ENCODE measurements at places on chromosomes 3 and 15.

DNA sequence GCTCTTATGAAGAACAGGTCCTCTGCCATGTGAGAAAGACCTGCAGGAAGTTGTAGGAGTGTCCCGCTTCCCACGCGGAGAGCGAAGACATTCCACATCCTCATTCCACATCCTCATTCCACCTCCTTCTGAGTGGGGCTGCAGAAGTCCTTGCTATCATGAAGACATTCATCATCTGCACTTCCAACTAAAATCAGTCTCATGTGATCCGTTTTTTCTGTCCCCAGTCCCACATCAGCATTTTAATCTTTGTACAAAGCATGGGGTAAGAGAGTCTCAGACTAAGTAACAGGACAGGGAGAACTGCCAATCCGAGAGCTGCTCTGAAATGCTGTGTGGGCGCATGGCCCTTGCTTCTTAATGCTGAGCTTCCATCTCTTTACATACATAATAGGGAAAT lies 227.2 kb downstream of the RSRC1 start:
- DNase-seq, result no peak

DNA sequence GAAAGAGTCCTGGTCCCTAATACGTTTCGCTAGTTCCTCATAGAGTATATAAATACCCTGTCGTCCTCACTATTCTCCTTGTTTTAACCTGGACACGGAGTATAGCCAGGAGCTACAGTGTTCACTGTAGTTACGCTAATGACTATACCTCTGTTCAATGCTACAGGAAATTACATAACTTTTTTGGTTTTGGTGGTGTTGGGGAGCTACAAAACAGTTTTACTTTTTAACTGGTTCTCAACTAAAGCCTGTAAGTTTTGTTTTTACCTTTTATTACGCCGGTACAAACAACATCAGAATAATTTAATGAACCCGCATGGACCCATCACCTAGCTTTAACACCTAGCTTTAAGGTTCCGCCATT lies 1.5 kb downstream of the LMLN start:
- no peak for DNase-seq

- no peak for DNase-seq
These were observed 121.9 kb upstream of the SPATA12 start for GRCh38 chr3:56938530-56938929.

DNA sequence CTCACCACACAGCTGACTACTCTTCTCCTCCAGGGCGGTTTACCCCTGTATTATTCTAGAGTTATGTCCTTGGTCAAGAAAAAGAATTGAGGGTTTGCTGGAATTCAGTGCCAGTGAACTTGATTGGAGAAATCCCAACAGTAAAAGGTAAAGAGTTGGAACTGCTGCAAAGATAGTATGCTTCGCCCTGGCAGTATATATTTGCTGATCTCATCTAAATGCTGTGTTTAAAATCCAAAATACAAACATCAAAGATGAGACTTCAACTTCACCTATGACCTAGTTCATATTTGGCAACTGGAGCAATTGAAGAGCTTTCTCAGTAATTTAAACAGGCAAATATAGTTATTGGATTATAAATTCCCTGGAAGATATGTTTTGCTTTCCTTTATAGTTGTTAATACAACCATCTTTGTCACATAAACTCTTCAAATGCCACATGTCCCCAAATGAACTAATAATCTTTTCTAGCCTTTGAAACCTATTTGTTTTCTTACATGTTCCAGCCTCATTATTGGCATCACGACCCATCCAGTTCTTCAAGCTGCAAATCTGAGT lies 6.5 kb downstream of the KCNH8 start:
- DNase-seq, result no peak

GRCh38 chr3:52220380-52221026 lies 4.9 kb downstream of the TLR9 start:
- peak; percentile 89 for DNase-seq

DNA sequence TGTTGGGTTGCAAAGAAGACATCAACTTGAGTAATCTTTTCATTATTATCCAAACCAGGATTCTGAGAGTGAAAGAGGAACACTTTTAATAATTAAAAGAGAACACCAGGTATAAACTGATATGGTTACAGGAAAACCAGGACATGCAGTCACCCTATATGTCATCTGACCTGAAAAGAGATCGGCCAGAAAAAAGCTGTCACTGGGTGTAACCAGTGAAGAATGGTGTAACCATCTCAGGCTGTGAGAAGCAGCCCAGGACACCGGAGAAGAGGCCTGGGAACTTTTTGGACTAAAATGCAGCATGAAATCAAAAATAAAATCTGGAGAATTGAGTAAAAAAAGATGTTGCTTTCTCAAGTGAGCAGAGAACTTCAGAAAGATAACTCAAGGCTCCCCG lies 10.1 kb upstream of the CCDC80 start:
- DNase-seq, result no peak

DNA sequence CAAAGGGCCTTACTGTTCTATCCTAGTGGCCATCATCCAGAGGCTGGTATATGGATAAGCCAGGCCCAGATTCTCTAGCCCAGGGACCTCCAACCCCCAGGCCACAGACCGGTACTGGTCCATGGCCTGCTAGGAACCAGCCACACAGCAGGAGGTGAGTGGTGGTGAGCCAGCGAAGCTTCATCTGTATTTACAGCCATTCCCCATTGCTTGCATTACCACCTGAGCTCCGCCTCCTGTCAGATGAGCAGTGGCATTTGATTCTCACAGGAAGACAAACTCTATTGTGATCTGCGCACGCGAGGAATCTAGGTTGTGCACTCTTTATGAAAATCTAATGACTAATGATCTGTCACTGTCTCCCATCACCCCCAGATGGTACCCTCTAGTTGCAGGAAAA lies 30.1 kb upstream of the TPM1 start:
- no peak for DNase-seq

GRCh38 chr3:58419780-58420507 lies 13.7 kb downstream of the PDHB start:
- DNase-seq, result no peak

DNA sequence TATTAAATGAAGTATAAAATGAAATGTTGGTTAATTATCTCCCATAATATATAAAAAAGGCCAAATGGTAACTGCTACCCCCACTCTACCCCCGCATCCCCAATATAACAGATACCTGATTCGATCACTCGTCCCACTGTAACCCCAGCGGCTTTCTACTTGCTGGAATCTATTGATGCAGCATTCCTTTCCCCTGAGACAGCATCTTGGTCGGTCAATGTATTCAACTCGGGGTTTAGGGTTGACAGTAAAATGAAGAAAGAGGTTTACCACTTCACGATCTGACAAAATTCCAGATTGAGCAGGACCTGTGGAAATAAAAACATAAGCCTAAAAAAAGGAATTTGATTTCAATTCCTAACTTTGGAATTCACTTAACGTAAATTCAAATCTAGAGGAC lies 18.6 kb upstream of the C15orf40 start:
- DNase-seq, result no peak

GRCh38 chr15:37586011-37586583 lies 348.3 kb upstream of the TMCO5A start:
- DNase-seq, result no peak

DNA sequence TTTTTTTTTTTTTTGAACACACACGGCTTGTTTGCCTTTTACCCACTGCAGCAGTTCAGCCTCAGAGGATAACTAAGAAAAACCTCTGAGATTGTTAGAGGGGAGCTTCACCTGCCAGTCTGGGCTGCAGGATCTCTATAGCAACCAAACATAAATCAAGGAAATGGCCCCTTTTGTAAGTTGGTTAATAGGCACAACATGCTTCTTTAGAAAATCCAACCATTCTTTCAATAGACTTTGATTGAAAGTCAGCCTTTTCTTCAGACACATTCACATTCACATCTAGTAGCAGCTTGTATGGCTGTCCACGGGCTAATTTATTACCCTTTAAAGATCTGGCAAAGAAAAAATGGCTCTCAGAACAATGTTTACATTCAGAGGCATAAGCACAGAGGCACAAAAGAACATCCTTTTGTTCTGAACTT lies 136.6 kb upstream of the RARB start:
- DNase-seq, result no peak

DNA sequence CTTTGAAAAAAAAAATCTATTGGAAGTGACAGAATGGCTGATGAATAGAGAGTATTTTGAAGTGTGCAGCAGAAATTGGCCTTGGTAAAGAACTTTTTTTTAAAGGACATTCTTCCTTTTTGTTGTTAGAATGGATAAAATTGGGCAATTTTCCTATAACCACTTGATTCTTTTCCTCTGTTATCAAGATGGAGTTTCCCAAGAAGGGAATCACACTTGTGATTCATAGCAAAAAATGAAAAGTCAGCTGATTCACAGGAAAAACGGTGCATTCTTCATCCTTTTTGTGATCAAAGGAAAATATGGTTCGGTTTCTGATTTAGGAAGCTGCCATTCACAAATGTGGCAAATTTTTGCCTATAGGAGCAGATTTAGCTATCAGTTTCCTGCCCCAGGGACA lies 486.8 kb downstream of the GBE1 start:
- no peak for DNase-seq

GRCh38 chr3:42673082-42673481 lies 12.3 kb upstream of the KLHL40 start:
- DNase-seq, result no peak

DNA sequence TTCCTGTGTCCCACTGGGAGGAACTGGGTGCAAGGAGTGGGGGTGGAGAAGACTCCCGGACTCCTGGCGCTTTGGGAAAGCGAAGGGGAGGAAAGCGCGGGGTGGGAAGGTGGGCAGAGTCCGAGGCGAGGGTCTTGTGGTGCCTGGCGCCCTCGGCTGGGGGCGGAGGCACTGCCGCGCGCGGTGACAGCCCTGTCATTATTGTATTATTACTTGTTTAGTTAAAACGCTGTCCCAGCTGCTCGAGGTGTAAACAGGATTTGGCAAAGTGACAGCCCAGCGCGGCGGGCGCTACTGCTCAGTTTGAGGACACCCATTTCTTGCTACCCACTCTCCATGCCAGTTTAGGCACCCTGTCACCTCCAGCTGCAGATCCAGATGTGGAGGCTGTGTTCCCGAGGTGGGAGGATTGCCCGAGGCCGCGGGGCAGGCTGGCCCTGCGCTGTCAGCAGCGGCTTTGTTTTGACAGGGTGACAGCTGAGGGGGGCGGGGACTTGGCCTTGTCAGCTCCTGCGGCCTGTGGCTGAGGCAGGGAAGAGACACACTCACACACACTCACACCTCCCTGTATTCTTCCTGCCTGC lies 1.0 kb downstream of the KAT2B start:
- peak; percentile 57 for DNase-seq

DNA sequence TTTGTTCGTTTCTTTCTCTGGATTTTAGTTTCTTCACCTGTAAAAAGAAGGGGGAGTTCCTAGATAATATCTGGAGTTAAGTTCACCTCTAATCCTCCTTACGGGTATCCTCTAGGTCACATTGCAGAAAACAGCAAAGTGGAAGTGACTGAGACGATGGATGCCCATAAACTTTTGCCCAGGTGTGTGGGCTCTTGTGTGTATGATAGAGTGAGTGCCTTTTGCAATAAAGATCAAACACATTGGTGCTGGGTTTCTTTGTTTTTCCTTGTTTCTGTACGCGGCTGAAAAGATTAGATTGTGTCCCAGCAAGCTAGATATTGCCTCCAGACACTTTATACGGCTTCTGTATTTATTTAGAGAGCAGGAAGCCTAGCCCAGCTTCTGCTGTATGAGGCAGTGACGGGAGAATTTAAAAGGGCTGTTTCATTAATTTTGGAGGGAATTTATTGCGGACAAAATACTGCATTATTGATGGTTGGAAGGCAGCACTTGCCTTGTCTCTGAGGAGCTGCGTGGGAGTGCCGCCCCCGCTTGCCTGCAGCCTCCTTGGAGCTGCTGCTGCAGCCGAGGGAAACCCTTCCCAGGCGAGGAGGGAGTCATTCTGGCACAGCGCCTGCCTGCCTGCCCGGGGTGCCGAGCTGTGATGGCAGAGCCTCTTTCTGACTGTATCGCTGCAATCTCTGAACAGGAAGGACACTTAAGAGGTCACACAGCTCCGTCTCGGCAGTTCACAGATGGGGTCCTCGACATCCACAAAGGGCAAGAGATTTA lies 38.5 kb downstream of the PYDC2 start:
- DNase-seq, result no peak

GRCh38 chr15:26083896-26084295 lies 220.8 kb upstream of the ATP10A start:
- DNase-seq, result no peak

DNA sequence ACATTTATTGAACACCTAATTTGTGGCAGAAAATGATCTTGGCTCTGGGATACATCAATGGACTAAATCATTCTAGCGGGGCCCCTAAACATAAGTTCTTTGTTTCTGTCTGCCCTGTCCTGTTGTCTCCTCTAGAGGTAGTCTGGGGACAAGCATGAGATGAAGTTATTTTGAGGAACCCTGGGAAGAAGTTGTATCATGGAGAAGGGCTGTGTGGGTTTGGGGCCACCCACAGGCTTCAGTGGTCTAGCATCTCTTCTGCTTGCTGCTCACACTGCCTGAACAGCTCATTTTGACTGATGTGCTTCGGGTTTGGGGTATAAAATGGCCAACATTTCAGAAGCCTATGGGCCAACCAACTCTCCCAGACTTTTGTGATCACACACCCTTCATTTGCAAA lies 50.3 kb upstream of the OSBPL11 start:
- no peak for DNase-seq

DNA sequence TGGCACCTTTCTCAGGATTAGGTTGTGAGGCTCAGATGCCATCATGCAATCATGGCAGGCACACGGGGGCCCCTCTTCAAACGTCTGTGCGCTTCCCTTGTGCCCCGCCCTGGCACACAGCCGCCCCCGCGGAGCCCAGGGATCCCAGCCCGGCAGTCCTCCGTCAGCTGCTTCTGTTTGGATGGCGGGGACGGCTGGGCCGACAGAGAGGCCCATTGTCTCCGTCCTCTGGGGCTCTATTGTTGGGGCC lies 849 bp upstream of the HDAC11 start:
- no peak for DNase-seq

GRCh38 chr3:14769544-14770325 lies 49.0 kb upstream of the FGD5 start:
- DNase-seq, result no peak

- no peak for DNase-seq
These were observed 48.7 kb upstream of the SKOR1 start for GRCh38 chr15:67776600-67776999.

DNA sequence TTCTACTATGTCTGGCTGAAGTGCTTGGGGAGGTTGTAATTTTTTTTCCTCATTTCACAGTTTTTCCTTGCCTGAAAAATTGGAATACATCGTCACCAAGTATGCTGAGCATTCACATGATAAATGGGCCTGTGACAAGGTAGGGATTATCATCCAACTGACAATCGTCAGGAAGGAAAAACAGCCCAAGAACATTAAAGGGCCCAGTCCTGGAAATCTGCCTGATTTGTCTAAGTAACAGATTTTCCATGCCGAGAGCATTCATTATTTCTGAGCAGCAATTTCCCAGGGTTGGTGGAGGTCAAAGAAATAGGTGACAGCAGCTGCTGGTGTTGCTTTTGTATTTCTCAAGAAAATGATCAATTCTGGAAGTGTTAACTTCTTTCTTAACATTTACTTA lies 226.0 kb upstream of the CHRM5 start:
- DNase-seq, result no peak

Data from activated T-cell treated with anti-CD3 and anti-CD28 coated beads for 1 hour (primary cell).